ENCODE measurements at places on chromosomes 12 and 14. TPM values are rescaled to one million over a fixed set of nuclear protein-coding genes. Genes with fewer than 3 reads are reported as not detected.

The PTPRQ gene
- not detected for total RNA-seq

The PAH gene
- total RNA-seq = not detected

The TOMM20L gene
- not detected for total RNA-seq

The TPH2 gene
- not detected for total RNA-seq

The CLEC1B gene
- total RNA-seq = not detected

The SLC17A8 gene
- not detected for total RNA-seq

The GALNT8 gene
- 3.0 TPM for total RNA-seq

The CLEC4D gene
- total RNA-seq = not detected

The PELI2 gene
- total RNA-seq = 7.1 TPM

The GNG2 gene
- total RNA-seq = 10.2 TPM

The SRRM4 gene
- total RNA-seq = 0.03 TPM

The G2E3 gene
- total RNA-seq = 51.5 TPM

The TSPAN9 gene
- 9.8 TPM for total RNA-seq

The IL26 gene
- total RNA-seq = not detected

The ARPC3 gene
- 604 TPM for total RNA-seq

The GPRC5D gene
- not detected for total RNA-seq

The NOP9 gene
- 15.8 TPM for total RNA-seq

The FANCM gene
- 15.9 TPM for total RNA-seq

GRCh38 chr12:128819293-128820144 lies 4.2 kb downstream of the SLC15A4 start:
- DNase-seq = no peak

- peak; percentile 15 for DNase-seq
These were observed 297.7 kb upstream of the DDHD1 start for GRCh38 chr14:53450871-53451270.

DNA sequence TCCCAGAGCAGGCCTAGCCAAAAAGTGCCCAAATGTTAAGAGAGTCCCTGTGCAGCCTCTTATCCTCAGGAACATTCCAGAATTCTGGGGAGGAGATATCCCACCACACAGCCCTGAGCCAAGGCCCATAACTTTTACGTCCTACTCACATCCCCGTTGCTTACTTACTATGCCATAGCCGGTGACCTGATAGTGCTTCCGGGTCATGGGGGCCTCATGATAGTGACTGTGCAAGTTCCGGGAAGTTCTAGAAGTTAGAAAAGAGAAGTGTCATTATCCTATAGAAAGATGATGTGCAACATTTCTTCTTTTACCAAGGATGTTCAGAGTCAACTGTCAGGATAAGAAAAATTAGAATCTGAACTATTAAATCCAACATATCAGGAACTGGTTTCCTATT lies 15.6 kb upstream of the NGB start:
- no peak for DNase-seq

- DNase-seq = no peak
These were observed 9.7 kb downstream of the SCARB1 start for GRCh38 chr12:124853781-124854636.

GRCh38 chr12:6237830-6238229 lies 37.6 kb downstream of the CD9 start:
- no peak for DNase-seq

GRCh38 chr12:112907415-112908157 lies 824 bp downstream of the OAS1 start:
- no peak for DNase-seq

DNA sequence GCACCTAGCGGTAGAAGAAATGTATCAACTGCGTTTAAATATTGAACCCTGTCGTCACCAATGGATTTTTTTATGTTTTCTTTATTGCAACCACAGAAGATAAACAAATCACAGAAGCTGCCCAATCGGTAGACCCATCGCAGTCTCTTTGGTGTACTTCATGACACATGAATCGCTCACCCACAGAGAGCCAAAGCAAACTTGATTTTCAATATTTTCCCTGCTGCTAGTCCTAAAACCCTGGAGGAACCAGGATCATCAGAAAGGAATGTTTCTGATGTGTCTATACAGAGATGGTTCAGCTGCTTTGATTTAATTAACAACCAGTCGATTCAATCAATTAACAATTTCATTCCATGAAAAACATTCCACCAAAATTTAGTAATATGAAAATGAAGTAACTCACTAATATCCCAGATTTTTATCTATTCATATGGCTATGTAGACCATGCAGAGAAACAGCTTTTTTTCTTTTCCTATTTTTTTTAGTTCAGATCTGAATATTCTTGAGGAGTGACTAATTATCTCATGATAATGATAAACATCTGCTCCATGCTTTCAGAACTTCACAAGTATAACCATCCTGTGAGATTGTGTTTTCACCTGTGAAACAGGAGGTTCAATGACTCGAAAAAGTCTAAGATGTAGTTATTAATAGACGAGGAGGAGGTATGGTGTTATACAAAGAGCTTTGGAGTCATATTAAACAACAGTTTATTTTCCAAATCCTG lies 46.1 kb downstream of the DIO2 start:
- no peak for DNase-seq

DNA sequence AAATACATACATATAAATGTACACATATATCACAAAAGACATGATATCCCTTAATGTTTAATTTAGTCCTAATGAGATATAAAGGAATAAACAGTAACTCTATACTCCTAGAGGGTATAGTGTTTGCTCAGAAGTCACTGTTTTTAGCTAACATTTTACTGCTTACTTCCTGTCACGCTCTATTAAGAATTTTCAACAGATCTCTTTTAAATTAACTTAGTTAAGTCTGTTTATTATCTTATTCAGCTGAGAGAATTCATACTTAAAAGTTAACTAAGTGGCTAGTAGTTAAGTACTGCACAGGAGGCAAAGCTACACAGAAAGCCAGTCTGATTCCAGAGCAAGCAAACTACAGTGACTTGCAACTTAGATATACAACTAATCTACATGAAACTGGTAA lies 39.9 kb downstream of the GXYLT1 start:
- no peak for DNase-seq

DNA sequence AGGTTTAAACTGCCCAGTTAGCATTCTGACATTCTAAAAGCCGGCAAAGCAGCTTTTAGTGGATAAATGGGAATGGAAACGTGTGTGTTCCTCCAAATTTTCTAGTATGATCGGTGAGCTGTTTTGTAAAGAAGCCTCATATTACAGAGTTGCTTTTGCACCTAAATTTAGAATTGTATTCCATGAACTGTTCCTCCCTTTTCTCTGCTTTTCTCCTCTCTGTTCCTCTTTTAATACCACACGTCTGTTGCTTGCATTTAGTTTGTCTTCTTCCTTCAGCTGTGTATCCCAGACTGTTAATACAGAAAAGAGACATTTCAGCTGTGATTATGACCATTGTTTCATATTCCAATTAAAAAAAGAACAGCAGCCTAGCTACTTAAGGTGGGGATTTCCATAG lies 10.7 kb downstream of the DYRK2 start:
- no peak for DNase-seq

GRCh38 chr12:1732914-1733313 lies 42.0 kb downstream of the ADIPOR2 start:
- no peak for DNase-seq

GRCh38 chr12:50083301-50083700 lies 1.8 kb upstream of the SMARCD1 start:
- no peak for DNase-seq

- DNase-seq = no peak
These were observed 29.6 kb downstream of the CCDC92 start for GRCh38 chr12:123942911-123943648.

GRCh38 chr12:116278667-116279066 lies 1.2 kb upstream of the MED13L start:
- DNase-seq = peak; percentile 13

GRCh38 chr12:122067548-122067947 lies 11.0 kb upstream of the MLXIP start:
- no peak for DNase-seq

- DNase-seq = no peak
These were observed 25.3 kb downstream of the DTX1 start for GRCh38 chr12:113081873-113082272.

DNA sequence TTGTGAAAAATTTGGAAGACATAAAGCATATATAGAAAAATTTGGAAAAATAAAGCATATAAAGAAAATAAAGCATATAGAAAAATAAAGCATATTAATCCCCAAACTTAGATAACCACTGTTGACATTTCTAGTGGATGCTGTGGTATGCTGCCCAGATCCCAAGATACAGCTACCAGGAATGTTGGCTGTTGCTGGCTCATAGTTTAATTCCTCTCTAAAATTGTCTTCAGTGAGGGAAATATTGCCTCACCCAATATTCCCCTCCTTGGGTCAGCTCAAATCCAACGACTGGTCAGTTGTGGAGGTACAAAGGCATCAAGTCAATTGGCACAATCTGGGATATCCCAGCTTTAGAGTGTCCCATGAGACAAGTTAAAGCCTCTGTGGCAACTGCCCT lies 10.1 kb upstream of the KICS2 start:
- no peak for DNase-seq

DNA sequence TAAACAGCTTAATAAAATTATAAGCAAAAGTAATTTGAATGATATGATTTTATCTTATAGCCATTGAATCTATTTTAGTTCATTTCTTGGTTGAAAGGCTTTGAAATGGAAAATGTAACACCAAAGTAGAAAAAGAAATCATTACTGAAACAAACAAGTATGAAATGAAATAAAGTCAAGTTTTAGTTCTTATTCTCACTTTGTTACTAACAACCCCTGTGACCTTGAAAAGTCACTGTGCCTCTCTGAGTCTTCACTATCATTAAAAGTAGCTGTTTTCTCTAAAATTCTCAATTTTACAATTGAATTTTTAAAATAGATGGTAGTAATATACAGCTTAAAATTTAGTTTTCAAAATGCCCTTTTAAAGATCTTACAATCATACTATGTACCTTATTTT lies 32.4 kb upstream of the SLC17A8 start:
- no peak for DNase-seq

GRCh38 chr14:22837114-22837749 lies 847 bp downstream of the MMP14 start:
- DNase-seq = peak; percentile 72

GRCh38 chr14:96098309-96098998 lies 59.3 kb downstream of the C14orf132 start:
- peak; percentile 81 for DNase-seq

DNA sequence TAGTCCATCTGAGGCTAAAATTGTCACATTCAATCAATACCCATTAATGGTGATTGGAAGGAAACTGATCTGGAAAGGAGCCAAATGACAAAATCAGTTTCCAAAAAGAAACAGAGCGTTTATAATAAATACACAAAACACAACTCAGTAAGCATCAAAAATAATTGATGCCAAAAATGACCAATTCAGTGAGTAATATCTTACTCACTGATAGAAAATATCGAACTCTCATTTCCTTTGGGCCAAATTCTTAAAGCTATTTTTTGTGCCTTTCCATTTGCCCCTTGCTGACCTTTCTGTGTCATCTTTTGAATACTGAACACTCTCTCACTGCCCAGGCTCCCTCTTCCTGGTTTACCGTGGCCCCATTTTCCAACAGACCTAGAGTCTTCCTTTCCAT lies 22.5 kb upstream of the ATP2B1 start:
- no peak for DNase-seq

- DNase-seq = peak; percentile 72
These were observed 41.9 kb downstream of the PTGER2 start for GRCh38 chr14:52356025-52356424.

- peak; percentile 53 for DNase-seq
These were observed 60.6 kb upstream of the KCNA1 start for GRCh38 chr12:4849115-4849541.

GRCh38 chr14:34300882-34301734 lies 160.9 kb downstream of the SPTSSA start:
- peak; percentile 58 for DNase-seq

GRCh38 chr14:99852578-99852977 lies 59.4 kb downstream of the EML1 start:
- DNase-seq = no peak

- DNase-seq = no peak
These were observed 29.2 kb upstream of the DCN start for GRCh38 chr12:91211866-91212265.
